ENCODE measurements at places on chromosomes 5 and 9.

GRCh38 chr5:31768046-31768445 is 129.1 kb downstream of the PDZD2 start:
- DNase-seq, result no peak

DNA sequence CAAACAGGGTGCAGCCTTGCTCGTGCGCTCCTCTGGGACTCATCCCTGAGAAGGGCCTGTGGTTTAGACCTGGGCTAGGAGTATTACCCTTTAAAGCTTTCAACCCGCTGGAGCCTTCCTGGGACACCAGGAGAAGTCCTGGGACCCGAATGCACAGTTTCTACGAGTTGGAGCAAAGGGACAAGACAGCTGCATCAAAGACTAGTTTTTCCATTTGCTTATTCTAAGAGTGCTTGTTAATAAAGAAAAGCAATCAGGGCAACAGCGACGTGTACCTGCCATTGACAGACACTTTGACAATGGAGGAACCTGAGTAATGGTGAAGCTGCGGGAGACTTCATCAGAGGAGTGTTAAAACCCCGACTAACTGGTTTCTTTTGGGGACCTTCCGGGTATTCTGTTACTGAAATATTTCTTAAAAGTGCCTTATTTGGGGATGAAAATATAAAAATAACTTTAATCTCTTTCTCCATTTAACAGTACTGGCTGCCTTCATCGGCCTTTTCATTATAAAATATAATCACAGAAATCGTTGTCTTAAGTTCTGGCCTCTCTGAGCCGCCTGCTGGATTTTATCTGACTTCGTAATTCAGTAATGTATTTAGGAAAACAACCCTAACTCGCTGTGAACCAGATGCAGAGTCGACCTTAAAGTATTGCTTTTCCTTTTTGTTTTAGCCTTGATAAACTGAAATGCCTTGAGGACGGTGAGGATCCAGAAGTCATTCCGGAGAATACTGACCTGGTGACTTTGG is 732 bp downstream of the SNAPC3 start:
- DNase-seq, result peak; percentile 70

DNA sequence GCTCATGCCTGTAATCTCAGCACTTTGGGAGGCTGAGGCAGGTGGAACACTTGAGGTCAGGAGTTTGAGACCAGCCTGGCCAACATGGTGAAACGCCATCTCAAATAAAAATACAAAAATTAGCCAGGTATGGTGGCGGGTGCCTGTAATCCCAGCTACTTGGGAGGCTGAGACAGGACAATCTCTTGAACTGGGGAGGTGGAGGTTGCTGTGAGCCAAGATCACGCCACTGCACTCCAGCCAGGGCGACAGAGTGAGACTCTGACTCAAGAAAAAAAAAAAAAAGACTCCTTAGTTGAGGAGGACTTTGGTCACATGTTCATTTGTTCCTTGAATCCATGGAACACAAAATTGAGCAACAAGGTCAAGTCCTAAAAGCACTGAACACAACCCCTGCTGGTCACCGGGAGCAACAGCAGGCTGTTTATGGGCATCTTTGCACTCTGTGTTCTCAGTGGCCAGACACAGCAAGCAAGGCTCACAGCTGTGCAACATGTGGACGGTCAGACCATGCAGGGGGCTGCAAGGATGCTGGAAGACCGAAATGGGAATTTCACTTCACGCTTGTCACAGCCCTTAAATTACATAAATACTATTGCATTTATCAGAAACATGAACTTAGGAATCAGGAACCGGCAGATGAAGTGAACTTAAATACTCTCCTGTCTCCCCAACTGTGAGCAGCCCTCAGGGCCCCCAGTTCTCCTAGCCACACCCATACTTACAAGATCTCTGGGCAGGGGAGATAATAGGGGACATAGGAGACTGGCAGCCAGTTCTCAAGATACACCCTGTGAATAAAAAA is 2.8 kb downstream of the GBGT1 start:
- peak; percentile 95 for DNase-seq

DNA sequence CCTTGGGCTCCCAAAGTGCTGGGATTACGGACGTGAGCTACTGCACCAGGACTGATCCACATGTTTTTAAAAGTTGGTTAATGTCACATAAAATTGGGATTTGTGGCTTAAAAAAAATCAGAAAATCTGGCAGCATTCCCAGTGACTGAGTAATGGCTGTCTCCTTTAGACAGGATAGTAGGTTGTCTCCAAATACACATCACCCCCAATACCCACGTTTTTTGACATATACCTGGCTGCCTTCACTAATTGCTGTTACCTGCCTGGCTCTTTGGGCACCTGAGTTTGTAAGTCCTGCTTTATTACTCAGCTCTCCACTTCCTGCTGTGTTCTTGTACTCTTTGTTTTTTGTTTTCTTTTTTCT is 84.8 kb downstream of the KDM4C start:
- no peak for DNase-seq

Measured in hematopoietic multipotent progenitor cell treated with erythropoietin and hydrocortisone succinate and interleukin-3 and kit ligand, for 4 days (in vitro differentiated cells).